ENCODE measurements at places on chromosomes 16 and 17.

GRCh38 chr16:27646806-27647205 lies 96.9 kb downstream of the KATNIP start:
- no peak for DNase-seq

- peak; percentile 48 for DNase-seq
Measured at GRCh38 chr17:17729620-17730249, 48.5 kb downstream of the RAI1 start.

GRCh38 chr17:74779501-74779900 lies 3.4 kb upstream of the NAT9 start:
- no peak for DNase-seq

- no peak for DNase-seq
Measured at GRCh38 chr16:56493815-56494214, 26.0 kb downstream of the BBS2 start.

DNA sequence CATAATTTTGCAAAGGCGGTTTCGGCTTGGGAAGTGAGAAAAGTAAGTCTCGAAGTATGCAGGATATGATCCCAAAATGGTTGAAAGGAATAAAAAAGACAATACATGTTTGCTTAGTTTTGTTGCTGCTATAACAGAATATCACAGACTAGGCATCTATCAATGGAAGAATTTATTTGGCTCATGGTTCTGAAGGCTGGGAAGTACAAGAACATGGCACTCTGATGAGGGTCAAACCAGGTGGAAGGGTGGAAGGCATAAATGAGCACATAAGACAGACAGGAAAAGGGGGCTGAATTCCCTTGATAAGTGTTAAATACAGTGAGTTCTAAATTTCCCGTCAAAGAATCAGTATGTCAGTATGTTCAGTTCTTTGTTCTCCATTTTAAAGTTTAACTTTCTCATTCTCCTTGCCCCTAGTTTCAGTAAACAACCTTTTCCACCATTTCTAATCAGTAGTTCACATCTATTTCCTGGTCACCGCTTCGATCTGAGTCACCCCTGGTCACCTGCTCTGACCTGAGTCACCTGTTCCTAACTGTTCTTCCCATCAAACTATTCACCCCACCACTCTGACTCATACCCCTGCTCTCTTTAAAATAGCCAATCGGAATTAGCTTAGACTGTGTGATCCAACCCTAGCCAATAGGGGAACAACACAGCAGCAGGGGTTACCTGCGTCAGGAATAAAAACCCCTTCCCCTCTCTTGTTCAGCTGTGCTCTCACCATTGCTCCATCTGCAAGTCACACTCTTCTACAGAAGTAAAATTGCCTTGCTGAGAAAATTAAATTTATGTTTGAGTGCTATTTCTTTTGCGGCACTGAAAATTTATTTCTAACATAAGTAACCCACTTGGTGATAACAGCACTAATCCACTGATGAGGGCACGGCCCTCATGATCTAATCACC lies 240.8 kb downstream of the STX8 start:
- no peak for DNase-seq

DNA sequence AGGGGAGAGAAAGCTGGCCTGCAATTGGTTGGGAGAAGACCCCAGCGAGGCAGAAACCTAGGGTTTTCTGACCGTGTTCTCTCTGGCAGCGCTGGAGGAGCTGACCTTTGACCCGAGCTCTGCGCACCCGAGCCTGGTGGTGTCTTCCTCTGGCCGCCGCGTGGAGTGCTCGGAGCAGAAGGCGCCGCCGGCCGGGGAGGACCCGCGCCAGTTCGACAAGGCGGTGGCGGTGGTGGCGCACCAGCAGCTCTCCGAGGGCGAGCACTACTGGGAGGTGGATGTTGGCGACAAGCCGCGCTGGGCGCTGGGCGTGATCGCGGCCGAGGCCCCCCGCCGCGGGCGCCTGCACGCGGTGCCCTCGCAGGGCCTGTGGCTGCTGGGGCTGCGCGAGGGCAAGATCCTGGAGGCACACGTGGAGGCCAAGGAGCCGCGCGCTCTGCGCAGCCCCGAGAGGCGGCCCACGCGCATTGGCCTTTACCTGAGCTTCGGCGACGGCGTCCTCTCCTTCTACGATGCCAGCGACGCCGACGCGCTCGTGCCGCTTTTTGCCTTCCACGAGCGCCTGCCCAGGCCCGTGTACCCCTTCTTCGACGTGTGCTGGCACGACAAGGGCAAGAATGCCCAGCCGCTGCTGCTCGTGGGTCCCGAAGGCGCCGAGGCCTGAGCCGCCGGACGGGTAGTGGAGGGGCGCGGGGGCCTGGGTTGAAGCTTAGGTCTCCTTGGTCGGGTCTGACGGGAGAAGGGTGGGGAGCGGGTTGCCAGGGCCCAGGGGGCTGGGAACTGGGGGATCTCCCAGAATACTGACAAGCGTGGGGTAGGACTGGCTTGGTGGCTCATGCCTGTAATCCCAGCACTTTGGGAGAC lies 7.4 kb upstream of the PYDC1 start:
- no peak for DNase-seq

DNA sequence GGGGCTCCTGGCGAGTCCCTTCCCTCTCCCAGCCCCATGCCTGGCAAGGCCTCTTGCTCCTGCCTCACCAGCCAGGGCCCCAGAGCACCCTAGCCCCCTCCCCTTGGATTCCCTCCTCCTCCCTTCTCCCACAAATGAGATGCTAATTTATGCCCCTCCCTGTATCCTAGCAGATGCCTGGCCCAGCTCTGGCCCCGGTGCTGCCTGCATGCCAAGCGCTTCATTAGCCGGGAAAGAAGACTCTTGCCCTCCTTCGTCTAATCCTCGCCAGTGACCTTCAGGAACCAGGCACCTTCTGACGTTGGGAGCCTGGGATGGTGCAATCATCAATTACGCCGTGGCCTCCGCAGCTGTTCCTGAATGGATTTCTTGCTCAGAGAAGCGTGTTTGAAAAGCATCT lies 127.8 kb downstream of the SDK2 start:
- no peak for DNase-seq

DNA sequence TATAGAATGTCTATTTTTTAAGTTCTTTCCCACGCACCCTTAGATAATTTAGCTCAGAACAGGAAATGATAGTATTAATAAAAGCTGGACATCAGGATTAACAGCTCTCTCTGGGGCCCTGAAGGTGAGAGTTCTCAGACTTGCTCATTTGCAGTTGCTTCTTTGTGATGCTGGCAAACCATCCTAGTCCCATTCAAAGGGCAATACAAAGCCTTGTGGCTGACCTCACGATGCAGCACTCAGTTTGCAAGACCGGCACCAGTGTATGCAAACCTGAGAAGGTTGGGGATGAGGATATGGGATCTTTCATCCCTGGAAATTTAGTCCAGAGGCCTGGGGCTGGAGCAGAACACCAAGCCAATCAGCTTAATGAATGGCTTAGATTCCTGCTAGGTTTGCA lies 29.3 kb downstream of the STH start:
- no peak for DNase-seq

GRCh38 chr17:8844229-8845218 lies 22.9 kb downstream of the PIK3R6 start:
- no peak for DNase-seq

DNA sequence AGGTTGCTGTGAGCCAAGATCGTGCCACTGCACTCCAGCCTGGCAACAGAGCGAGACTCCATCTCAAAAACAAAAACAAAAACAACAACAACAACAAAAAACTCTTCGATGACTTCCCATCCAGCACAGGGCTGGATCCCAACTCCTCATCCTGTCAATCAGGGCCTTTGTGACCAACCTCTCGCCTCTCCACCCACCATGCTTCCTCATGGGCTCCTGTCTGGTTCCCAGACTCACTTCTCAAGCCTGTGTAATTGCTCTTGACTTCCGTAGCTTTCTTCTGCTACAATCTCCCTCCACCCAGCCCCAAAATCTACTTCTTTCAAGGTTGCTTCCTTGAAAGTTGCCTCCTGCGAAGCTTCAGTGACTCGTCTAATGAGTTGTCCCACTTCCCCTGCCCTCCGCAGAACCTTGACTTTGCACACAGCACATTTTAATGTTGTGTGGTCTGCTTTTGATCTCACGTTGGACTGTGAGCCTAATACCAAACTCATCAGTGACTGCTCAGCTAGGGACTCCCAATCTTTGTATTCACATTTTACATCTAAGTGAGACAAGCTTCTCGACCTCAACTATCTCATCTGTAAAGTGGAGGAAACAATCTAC lies 936 bp upstream of the RASL10B start:
- no peak for DNase-seq

- peak; percentile 48 for DNase-seq
Measured at GRCh38 chr16:4693956-4694641, 737 bp downstream of the NUDT16L1 start.

DNA sequence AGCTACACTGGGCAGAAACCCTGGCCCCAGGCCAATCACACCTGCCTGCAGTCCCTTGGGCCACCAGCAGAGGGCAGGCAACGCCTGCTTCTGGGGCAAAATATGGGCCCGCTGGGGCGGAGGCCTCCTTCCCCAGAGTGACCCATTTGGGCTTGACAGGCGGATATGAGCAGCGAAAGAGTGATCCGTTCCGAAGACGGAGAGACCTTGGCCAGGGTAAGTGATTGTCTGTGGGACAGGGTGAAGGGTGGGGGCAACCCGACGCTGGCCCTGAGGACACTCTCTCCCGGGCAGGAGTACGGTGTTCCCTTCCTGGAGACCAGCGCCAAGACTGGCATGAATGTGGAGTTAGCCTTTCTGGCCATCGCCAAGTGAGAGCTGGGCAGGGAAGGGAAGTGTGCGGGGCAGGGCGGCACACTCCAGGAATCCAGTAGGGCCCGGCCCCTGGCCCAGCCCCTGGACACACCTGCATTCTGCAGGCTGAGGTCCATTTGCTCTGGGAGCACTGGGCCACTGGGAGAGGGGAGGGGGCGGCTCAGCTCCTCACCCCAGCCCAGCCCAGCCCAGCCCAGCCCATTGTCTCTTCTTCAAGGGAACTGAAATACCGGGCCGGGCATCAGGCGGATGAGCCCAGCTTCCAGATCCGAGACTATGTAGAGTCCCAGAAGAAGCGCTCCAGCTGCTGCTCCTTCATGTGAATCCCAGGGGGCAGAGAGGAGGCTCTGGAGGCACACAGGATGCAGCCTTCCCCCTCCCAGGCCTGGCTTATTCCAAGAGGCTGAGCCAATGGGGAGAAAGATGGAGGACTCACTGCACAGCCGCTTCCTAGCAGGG lies 3.5 kb upstream of the NHERF1 start:
- peak; percentile 70 for DNase-seq

DNA sequence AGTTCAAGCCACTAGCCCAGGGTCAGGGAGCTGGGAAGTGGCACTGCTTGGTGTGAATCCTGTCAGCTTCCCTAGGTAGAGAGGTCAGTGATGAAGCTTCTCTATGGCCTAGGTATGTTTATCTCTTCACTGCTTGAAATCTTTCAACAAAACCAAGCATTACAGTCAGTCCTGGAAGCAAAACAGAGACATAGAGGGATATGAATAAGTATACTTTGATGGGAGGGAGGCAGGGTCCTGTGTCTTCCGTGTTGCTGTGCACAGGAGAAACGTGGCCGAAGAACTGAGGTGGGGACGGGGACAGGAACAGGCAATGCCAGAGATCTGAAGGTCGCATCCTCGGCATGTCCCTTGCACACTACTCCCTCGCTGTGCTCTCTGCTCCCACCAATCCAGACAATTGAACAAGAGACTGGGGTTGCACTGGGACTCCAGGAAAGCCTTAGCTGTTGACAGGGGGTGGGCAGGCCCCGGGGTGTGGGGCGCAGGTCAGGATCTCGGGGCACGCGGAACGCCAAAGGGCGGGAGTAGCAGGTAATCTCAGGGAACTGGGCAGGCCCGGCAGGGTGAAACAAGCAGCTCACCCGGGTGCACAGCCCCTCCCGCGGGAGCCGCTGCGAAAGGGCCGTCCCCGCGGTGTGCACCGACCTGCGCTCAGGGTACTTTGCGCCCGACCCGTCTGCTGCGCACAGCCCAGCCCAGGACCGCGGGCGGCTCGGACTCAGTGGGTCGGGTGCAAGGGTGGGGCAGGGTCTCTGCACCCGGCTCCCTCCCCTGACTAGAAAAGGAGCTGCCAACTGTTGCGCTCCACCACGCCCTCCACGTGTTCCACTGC lies at the start of gene MT1H:
Gene MT1H (plus strand): TSS at position 810 of the 835 bp plus-strand sequence. CDS start 71 bp downstream, outside the sequence.
- DNase-seq = no peak

DNA sequence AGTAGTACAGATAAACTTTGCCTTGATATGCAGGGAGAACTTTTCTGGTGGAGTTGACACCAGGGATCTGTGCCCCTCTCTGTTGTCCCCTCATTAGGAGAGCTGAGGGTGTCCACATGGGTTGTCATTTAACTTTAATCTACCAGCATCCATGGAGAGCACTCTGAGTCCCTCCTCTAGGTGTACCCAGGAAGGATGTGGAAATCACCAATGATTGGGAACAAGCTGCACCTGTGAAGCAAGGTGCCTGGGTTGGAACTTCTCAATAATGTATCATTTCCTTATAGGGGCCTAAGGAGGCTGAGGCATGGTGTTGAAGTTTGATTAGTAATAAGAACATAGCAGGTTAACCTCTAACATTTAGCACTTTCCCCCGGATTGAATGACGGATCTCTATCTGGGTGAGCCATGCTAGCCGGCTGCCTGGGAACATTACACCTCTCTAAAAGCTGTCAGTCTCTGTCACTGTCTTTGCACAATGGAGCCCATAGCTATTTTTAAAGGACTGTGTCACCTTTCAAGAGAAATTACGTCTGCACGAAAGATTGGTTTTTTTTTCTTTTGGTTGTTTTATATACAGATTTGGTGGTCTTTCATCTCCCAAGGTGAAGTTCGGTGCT lies 239.3 kb downstream of the MAF start:
- DNase-seq = no peak

DNA sequence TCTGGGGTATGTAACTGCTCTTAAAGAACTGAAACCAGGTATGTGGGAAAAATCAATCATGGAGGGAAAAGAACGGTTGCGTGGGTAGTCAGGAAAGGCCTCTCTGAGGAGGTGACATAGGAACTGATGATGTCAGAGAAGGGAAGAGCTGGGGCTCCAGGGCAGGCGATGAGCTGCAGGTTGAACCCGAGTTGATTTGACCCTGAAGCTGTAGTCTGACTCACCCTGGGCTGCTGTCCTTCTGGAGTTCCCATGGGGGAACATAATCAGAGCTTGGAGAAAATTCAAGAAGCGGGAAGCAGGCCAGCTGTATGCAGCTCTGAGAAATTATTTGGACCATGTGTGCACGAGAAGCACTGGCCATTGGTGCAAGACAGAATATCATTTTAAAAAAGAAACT lies 16.7 kb downstream of the SLC6A2 start:
- no peak for DNase-seq

DNA sequence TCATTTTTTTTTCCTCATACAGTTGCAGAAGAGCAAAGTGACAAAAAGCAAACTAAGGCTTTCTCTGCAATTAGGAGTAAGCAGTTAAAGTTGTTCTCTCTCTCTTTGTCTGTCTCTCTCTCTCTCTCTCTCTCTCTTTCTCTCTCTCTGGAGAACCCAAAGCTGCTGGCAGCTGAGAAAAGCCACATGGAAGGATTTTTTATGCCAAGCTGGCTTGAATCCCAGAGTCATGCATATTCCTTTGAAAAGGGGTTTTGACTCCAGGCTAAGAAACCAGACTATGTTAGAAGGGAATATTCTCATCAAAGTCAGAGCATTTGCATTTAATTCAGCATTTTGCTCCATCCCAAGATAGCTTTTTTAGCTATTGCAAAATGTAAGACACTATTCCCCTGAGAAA lies 1114.2 kb upstream of the GOT2 start:
- no peak for DNase-seq
